Activated T-cell treated with anti-CD3 and anti-CD28 coated beads for 48 hours (primary cell): ENCODE measurements at places on chromosomes 11 and 22.
A peak's percentile ranks its signal among the peaks of the same experiment; 100 is the strongest.

- DNase-seq: peak; percentile 41
Measured at GRCh38 chr11:57515332-57516060, at the start of gene SLC43A1. Gene SLC43A1, minus strand, starts transcription at chr11:57515702. Its CDS starts 1,591 bp downstream, at chr11:57514111.

GRCh38 chr11:130738611-130739010, 177.7 kb downstream of the SNX19 start:
- DNase-seq: no peak

- no peak for DNase-seq
Measured at GRCh38 chr11:33000181-33000580, 15.5 kb upstream of the DEPDC7 start.

- no peak for DNase-seq
Measured at GRCh38 chr11:27462543-27462942, 10.0 kb downstream of the LGR4 start.

- no peak for DNase-seq
Measured at GRCh38 chr11:17686231-17686980, 33.0 kb upstream of the MYOD1 start.

GRCh38 chr11:103210543-103210942, 101.3 kb downstream of the DYNC2H1 start:
- DNase-seq: no peak

DNA sequence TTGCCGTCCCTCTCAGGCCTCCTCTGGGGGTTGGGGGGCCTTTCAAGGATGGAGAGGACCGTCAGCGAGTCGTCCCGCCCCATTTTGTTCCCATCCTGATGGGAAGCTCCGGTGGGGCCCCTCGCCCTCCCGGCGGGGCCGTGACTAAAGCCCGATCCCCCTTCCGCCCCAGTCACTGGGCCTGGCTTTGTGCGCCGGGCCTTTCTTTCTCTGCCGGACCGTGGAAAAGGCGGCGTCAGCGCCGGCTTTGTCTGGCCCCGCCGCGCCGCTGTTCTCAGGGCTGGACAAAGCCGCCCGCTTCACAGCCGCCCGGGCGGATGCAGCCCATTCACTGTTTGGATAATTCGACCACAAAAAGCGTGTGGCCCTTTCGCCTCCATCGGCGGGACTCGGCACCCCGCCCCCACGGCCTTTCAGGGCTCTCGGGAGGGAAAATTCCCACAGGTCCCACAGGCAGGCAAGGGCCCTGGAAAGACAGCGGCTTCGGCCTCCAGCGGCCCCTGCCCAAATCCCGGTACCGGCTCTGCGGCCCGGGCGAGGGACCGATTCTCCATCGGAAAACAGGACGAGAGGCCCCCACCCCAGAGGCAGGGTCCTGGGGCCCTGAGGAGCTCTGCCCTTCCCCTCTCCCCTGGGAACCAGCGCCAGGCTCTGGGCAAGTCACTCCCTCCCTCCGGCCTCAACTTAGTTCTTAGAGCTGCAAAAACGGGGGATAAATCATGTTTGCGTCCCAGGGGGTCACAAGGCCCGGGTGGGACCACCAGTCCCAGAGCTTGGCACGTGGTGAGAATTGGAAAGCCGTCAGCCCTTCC, 87.2 kb downstream of the WNT7B start:
- DNase-seq: no peak

DNA sequence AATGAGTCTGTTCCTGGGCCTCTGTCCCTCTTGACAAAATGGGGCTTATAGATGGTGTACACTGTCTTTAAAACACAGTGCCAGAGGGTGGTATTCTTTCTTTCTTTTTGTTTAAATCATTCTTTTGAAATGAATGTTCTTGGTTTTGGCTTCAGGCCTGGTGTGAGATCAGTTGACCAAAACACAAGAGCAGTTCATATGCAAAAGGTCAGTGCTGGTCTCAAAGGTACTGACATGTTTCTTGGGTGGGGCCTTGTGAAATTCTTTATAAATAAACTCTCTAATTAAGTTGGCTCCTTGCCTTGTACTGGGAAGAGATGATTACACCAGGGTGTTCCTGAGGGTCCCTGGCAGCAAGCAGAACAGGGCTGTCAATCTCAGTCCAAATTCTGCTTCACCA, 110.0 kb downstream of the FBXO7 start:
- no peak for DNase-seq

DNA sequence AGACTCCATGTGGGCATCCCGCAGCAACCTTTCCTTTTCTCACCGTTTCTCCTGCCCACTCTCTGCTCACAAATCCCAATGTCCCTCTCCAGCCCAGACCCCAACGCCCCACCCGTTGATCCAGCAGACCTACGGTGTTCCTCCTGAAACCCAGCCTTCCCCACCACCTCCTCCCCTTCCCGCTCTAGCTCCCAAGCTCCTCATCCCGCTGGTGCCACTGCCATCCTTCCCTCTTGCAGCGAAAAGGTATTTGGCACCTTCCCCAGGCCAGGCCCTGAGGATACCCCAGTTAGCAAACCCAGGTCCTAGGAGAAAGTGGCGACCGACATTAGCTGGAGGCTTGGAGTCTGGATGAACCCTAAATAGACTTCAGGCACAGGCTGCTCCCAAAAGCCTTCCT, 84.0 kb upstream of the RTL6 start:
- DNase-seq: no peak

GRCh38 chr22:45970705-45971407, 6.1 kb downstream of the WNT7B start:
- DNase-seq: no peak

DNA sequence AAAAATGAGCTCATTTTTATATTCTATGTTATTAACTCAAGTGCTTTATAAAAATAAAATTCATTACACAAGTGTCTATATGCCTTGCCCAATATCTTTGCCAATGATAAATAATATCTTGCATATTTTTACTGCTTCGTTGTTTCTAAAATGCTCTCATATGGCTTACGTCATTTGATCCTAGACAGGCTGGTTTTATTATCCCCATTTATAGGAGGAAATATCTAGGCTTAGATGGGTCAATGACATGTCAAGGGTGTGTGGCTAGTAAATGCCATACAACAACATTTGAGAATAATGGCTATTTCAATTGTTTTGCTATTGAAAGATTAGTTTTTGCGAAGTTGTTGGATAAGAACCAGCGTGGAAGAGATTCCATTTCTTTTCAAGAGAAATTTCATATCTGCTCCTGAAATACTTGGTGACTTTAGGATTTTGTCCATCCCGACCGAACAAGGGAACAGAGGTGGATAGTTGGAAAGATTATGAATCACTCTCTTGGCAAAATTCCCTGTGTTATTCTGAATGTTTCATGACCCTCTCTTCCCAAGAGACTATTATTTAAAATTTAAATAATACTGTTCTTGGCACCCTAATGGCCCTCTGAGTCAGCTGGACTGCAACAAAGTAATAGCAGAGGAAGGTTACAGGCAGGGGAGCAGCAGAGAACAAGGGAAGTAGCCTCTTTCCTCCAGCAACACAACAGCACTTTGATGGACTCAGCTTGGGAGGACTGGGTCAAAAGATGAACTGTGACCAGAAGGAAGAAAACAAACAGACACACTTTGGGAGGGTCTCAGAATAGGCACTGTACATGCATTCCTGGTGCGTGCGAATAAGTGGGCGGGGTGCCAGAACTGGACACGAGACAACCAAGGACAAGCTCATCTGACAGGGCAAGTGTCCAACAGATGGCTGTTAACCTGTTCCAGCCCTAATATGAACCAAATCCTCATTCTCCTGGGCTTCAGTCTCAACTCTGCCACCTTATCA, 94.5 kb downstream of the ME3 start:
- no peak for DNase-seq

DNA sequence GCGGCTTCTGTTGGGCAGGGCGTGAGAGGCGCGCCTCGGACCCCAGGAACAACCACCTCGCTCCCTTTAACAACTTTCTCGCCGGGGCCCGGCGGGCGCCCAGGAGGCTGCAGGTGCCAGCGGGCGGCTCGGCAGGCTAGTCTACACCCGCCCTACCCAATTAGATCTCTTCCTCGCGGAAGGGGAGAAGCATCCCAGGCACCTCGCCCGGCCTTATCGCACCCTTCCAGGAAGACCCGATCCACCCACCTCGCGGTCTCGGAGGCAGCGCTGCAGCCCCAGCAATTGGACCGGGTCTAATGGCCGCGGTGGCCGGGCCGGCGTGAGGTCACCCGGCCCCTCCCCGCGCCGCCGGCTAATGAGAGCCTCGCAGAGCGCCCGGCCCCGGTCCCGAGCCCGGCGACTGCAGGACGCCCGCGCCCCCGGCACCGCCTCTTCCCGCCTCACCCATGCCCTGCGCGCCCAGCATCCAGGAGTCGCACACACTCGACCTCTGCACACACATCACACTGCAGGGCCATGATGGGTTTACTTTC, at the start of gene PLAAT3:
Gene PLAAT3 (minus strand): TSS at position 298 of the 536 bp plus-strand sequence. CDS start 419 bp downstream, outside the sequence.
- peak; percentile 31 for DNase-seq

GRCh38 chr22:19997561-19998231, 18.9 kb downstream of the ARVCF start:
- no peak for DNase-seq

DNA sequence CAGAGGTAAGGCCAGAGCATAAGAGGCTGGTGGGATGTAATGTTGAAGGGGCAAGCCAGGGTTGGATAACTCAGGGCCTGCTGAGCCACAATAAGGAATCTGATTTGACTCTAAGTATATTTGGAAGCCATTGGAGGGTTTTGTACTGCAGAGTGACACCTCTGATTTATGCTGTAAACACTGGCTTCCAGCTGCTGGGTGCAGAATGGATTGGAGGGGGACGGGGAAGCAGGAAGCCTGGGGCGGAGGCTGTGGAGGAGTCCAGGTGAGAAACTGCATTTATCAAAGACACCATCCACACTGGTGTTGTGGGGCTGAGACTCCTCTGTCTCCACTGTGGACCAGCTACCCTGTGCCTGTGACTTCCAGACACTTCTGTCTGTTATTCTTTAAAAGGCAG, 26.8 kb downstream of the MIAT start:
- no peak for DNase-seq

DNA sequence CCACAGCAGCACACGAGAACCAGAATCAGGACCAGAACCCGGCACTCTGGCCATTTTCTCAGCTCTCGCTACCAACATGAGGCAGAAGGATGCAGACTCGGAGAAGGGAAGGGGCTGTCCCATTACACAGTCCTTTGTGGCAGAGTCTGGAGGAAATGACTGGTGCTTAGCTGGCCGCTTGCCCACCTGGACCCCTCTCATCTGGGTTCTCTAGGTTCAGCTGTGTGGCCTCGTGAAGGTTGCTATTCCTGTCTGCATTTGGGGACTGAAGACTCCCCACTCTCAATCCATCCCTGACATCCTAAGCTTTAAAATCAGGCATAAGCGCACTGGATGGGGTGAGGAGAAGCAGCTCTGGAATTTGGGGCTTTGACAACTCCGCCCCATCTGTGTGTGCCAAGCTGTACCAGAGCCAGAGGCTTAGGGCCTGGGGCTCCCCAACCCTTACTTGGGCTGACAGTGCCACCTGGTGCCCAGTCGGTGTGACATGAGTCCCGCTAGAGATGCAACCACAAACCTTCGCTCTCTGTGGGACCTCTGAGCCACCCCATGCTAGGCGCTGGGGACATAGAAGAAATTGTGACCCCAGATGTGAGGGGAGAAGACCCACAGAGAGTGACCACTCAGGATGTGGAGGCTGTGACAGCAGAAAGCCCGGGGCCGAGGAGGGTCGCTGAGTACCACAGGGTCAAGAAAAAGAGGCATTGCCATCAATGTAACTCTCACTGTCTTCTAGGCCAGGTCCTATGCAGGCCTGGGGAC, 35.8 kb upstream of the FCHSD2 start:
- DNase-seq: peak; percentile 62

GRCh38 chr22:46139895-46140350, 10.4 kb upstream of the PPARA start:
- no peak for DNase-seq

GRCh38 chr11:77442394-77443053, 31.4 kb downstream of the PAK1 start:
- DNase-seq: no peak

- no peak for DNase-seq
Measured at GRCh38 chr11:44527476-44527875, 38.0 kb upstream of the CD82 start.

DNA sequence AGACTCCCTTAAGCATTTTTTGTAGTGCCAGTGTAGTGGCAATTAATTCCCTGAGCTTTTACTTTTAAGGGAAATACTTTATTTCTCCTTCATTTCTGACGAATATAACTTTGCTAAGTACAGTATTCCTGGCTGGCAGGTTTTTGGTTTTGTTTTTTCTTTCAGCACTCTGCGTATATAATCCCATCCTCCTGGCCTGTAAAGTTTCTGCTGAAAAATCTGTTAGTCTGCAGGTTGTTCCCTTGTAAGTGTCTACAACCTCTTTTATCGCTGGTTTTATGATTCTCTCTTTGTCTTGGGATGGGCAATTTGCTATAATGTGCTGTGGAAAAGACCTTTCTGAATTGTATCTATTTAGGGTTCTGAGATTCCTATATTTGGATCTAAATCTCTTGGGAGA, 56.0 kb downstream of the KCNQ1OT1 start:
- DNase-seq: no peak

GRCh38 chr11:68826726-68827125, 15.0 kb downstream of the CPT1A start:
- no peak for DNase-seq

DNA sequence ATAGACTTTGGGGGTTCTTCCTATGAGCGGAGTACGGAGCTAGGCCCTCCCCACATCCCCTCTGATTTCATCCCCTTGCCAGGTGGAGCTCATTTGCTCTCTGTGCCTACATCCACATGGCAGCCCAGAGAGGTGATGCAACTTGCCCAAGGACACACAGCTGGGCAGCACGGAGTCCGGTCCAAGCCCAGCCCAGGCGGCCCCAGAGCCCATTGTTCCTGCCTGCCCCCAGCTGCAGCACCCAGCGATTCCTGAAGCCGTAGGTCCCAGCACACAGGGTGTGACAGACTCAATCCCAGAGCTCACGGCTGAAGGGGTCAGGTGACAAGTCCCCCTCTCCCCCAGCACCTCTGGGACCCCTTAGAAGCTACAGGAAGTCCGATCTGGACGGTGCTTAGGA, 22.2 kb upstream of the RFPL3 start:
- no peak for DNase-seq

GRCh38 chr11:68002575-68002937, 1.3 kb downstream of the UNC93B1 start:
- no peak for DNase-seq

- no peak for DNase-seq
Measured at GRCh38 chr11:10318527-10318802, 13.6 kb downstream of the ADM start.

- no peak for DNase-seq
Measured at GRCh38 chr22:17775781-17776465, 1.7 kb upstream of the BID start.

- DNase-seq: no peak
Measured at GRCh38 chr11:23543651-23544222, 683.5 kb upstream of the CCDC179 start.

DNA sequence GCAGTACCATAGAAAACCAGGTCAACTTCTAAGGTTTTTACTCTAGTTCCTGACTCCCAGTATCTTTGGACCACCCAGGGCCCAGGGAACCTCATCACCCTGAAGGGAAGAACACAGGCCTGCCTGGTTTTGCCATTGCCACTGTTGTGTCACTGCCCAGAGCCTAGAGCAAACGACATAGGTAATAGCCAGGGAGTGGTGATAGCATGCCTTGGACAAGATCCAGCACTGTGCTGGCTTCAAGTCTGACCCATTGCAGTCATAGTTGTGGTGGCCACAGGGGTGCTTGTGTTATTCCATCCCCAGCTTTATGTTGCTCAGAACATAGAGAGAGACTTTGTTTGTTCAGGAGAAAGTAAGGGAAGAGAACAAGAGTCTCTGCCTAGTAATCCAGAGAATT, 2310.2 kb downstream of the LRRC4C start:
- DNase-seq: no peak

- DNase-seq: no peak
Measured at GRCh38 chr11:95924414-95924760, 480 bp upstream of the MTMR2 start.
